Suprapubic skin (tissue), 4 donors: ENCODE measurements at places on chromosomes 2 and 18. TPM values are rescaled to one million over a fixed set of nuclear protein-coding genes. Genes with fewer than 3 reads are reported as not detected.

Gene SLC9A2
- total RNA-seq, result 2.3 TPM

- DNase-seq, result no peak
Measured at GRCh38 chr2:46831051-46831868, 84.3 kb downstream of the MCFD2 start.

DNA sequence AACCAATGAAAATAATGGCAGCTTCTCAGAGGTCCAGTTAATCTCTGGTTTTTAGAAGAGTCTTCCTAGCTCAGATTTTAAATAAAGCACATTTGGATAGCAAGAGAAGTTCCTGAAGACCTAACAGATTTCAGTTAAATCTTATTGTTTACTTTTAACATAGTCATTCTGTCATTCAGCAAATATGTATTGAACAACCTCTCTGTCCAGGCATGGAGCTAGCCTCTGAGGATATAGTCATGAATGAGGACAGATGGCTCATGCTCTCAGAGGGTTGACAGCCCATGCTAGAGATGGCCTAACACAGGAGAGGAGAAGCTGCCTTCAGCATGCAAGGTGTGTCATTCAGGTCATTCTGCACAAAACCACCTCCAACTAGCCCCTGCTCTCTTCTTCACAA, 6.2 kb downstream of the CCBE1 start:
- no peak for DNase-seq

- DNase-seq, result no peak
Measured at GRCh38 chr2:231483398-231484329, 19.4 kb upstream of the NCL start.

Gene EPB41L3
- total RNA-seq, result 12.5 TPM
